ENCODE measurements at places on chromosomes 4 and X.

- DNase-seq: no peak
Observed at GRCh38 chr4:189202869-189203271, 737.8 kb upstream of the FRG1 start.

DNA sequence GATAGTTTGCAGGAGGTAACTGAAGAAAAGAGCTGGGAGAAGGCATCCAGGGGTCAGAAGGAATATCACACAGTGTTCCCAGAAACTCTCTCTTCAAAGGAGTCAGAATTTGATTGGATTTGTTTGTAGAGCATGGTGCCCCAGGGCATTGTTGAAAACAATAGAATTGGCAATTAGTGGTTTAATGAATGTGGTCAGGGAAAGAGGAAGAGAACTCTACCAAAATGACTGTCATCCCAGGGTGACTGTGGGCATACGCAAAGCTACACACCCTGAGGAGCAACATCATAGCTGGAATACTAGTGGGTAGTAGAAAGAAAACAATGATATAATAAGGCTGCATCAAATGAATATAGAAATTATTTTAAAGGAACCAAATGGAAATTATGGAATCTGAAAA lies 21.5 kb downstream of the TNIP2 start:
- no peak for DNase-seq

- DNase-seq: no peak
Observed at GRCh38 chr4:55729351-55730279, 90.0 kb upstream of the EXOC1L start.

DNA sequence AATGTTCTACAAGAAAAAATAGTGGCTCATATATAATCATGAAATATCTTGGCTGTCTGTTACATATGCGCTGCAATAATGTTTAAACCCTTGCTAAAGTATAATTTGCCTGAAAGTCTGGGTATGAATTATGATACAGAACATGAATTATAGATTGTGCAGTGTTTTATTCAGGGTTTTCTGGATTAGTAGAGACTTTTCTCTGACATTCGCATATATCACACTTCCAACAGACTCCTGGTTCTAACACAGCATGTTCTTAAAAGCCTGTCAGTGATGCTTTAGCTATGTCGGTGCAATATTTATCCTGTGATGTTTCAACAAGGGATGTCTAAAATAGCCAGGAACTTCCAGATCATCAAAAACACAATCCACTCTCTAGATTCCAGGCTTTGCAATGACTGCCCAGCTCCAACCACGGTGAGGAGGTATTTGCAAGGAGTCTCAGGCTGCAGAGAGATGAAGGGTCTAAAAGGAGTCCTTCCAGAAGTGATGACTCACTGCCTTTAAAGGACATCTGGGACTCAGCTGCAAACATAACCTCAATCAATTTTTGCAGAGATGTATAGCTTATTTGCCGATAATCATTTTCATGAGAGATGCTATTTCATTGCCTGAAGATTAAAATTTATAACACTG lies 69.4 kb downstream of the RWDD4 start:
- no peak for DNase-seq

DNA sequence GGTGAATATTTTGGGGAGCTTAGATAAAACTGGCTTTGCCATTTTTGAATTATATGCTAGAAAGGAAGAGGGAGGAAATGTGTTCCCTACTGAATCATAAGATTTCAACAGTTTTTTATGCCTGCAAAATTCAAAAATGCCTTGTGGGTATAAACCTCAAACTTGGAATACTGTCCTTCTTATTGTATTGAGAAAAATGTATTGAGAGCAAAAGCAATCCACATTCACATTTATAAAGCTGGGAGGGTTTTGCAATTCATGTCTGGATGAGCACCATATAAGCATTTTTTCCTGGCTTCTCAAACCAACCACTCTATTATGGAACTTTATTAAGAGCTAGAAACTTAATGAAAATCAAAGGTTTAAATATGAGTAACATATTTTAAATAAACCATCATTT lies 289.8 kb downstream of the PCDH7 start:
- DNase-seq: no peak

- DNase-seq: no peak
Observed at GRCh38 chrX:48489892-48490291, 13.9 kb downstream of the FTSJ1 start.

GRCh38 chr4:112897543-112897942 lies 151.9 kb upstream of the ANK2 start:
- DNase-seq: no peak

- DNase-seq: no peak
Observed at GRCh38 chr4:159904906-159905305, 802.0 kb downstream of the RAPGEF2 start.

DNA sequence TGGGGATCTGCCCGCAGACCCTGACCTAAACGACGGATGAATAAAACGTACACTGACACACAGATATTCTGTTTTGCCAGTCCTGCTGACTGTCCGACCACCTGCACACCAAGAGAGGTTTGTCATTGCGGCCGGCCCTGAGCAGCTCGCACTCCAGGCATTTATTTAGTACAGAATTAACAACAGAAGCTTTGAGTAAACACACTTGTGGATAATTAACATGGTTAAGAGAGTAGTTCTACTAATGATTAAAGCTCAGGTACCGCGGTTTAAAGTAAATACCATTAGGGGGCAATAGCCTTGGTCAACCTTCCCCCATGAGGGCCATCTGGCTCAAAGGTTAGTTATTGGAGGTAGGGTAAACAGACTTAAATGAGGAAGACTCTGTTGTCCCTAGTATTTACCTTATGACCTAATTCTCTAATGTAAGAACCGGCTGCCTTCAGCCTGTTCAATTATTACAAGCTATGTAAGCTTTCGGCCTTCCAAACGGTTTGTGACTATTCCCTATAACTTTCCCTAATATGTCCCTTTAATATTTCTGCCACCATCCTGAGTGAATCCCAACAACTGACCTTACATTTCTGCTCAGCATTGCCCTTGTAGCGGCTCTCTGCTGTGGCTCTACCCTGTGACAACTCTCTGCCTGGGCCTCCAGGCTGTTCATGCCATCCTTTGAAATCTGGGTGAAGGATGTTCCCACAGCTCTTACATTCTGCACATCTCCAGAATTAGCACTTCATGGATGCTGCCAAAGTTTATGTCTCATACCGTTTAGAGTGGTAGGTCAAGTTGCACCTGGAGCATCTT lies 46.9 kb upstream of the SYTL5 start:
- DNase-seq: no peak

GRCh38 chrX:41588271-41588670 lies 100.5 kb upstream of the GPR34 start:
- DNase-seq: no peak

DNA sequence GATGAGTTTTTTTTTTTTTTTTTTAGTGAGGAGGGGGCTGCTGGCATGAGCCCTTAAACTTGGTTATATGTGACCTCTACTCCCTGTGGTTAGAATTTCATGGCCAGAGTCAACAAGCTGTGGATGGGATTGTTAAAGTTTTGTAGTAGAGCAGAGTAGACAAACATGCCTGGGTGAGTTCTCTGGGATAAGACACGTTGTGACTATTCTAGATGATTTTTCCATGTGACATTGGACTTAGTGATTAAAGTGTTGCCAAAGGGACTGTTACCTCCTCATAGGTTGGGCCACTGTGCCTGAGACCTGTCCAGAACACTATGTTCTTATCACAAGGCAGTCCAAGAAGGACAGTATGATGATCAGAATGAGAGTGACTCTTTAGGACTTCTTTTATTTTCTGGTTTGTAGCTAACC lies 28.8 kb upstream of the ALB start:
- no peak for DNase-seq

DNA sequence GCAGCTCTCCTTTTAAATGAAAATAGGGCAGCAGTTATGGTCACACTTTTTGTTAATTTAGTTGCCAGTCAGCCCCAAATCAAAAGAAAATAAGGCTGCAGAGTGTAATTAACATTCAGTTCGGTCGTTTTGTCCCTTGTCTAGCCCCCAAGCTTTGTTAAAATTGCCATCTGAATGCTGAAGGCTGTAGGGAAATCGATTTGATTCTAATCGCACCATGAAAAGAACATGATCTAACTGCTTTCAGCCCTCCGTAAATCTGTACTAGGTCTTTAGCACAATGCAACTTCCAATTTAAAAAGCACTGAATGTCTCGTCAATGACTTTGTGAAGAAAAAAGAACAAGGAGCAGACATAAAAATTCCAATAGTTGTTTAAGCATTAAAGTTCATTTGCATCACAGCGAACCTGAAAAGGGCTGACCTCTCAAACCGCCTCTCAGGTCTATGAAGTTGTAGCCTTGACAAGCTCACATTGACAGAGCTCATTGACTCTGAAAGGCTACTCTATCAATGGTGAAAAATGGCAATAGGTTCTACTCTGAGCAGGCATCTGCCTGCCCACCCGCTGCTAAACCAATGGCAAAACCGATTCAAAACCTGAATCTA lies 48.9 kb downstream of the CHIC2 start:
- DNase-seq: no peak

DNA sequence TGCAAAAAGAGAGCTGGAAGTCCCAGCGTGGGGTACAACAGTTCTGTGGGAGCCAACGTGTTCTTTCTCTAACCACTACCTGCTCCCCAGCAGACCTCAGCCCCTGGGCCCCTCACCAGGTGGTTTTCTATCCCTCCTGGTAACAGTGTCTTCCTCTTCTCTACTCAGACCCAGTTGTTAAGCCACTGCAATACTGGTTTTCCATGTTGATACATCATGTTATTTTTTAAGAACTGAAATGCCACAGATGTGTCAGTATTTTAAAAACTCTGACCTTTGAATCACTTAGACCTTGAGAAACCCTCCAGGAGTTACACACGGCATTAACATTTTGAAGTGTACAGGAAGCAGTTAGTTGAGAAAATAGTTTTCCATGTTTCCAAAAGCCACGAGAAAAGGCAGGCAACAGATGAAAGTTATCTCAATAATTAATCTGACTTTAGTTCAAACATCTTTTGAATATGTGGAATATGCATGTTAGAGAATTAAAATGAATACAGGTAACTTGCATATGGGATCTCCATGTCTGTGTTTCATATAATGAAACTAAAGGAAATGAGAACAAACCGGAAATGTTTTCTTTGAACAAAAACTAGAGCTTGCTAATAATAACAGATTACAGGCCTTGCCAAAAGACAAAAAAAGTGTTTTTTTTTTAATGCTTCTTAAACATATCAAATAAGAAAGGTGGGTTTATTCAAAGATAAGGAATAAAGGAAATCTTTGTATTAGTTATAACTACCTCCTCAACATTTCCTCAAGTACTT lies 108.8 kb downstream of the ZNF827 start:
- DNase-seq: no peak

- DNase-seq: no peak
Observed at GRCh38 chr4:38482696-38483095, 181.3 kb upstream of the KLF3 start.

GRCh38 chr4:633976-634598 lies 8.7 kb downstream of the PDE6B start:
- no peak for DNase-seq

- no peak for DNase-seq
Observed at GRCh38 chrX:100645106-100645505, 1.1 kb downstream of the SRPX2 start.

GRCh38 chr4:25330905-25331808 lies 18.6 kb downstream of the ZCCHC4 start:
- no peak for DNase-seq

GRCh38 chrX:119728487-119728886 lies 29.9 kb upstream of the SOWAHD start:
- DNase-seq: no peak

DNA sequence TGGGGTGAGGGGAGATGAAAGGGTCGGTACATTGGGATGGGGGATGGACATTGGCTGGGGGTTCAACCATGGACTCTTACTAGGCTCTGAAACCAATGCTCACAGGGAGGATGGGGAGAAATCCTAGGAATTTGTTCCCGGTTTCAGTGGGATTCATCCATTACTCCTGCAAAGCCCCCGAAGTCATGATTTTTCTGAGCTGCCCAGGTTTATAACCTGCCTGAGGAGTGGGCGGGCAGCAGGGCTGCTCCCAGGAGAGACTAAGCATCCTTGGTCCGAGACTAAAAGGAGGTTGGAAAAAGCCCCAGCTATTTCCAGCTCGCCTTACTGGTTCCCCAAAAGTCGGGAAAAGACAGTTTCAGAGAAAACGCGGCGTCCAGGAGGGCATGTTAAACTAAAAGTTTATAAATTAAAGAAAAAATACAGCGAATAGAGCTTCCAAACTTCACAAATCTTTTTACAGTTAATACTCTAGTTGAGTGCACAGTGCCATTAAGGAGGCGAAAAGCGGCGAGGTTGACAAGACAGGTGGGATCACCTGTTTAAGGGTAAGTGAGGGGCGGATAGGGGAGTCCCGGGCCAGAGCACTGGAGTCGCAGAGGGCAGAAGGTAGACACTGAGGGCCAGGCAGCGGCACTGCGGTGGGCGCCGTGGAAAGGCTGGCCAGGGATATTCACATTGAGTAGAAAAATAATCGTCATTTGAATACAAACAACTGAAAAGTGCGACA lies 3.7 kb downstream of the NKX3-2 start:
- no peak for DNase-seq

DNA sequence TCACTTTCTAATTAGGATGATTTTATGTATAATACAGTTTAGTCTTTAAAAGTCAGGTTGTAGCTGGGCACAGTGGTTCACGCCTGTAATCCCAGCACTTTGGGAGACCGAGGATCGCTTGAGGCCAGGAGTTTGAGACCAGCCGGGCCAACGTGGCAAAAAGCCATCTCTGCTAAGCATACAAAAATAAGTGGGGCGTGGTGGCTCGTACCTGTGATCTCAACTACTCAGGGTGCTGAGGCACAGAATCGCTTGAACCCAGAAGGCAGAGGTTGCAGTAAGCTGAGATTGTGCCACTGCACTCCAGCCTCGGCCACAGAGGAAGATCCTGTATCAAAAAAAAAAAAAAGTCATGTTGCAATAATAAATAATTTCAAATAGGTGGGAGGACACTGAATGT lies 364.2 kb downstream of the BMPR1B start:
- no peak for DNase-seq

DNA sequence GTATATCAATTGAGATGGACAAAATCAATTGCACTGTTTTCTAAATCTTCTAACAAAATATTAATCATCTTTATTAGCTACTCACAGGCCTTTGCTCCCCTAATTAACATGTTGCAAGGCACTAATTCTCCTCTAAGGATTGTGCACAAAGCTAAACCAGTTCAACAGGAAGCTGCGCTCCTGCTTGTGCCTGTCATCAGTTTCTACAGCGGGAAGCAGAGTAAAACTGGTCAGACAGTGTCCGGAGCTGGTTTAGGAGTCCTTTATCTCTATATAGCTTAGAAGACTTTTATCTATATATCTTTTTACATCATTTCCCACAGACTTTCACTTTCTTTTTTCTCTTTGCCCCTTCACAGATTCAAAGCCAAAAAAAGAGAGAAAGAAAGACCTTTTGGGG lies 79.1 kb downstream of the ELOVL6 start:
- DNase-seq: no peak

DNA sequence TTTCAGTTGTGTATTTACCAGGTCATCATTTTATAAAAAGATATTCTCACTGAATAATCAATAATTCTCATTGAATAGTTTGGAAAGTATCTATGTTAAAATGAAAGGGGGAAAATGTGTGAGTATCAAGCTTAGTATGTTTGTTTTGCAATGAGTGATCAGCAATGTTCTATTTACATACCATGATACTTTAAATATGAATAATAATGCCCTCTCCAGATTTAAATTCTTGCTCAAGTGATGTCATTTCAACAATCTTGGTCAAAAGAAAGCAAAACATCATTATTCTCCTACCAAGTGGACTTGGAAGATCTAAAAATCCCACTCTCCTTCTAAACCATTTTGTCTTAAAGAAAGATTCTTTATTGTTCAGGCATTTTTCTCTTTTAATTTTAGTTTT lies 42.1 kb upstream of the ANKRD50 start:
- no peak for DNase-seq

Measured in stimulated activated CD8-positive, alpha-beta memory T cell treated with anti-CD3 and anti-CD28 coated beads, Interleukin-4, amount 100 ng/mL, for 1 hour (primary cell).